ENCODE measurements at places on chromosomes 11 and 22.

- DNase-seq = peak; percentile 36
Observed at GRCh38 chr11:33701302-33702230, 940 bp upstream of the C11orf91 start.

DNA sequence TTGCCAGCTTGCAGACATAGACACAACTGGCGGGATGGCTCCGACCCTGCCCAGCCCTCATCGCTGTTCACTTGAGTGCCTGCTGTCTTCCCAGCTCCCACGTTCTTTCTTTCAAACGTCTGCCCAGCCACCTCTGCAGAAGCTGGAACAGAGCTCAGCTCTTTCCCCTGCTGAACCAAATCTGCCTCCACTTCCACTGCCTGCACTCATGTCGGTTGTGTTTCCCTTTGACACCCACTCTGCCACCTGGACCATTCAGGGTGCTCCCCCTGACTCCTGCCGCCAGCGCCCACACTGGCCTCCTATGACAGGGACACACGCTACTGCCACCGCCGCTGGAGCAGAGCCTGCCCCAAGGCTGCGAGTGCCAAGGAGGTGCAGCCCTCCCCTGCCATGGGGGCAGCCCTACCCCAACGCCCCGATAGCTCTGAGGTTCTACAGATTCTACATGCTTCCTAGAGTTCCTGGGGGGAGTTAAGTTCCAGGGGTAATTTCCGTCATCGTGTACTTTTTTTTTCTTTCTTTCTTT, 37.9 kb downstream of the TST start:
- DNase-seq = no peak

DNA sequence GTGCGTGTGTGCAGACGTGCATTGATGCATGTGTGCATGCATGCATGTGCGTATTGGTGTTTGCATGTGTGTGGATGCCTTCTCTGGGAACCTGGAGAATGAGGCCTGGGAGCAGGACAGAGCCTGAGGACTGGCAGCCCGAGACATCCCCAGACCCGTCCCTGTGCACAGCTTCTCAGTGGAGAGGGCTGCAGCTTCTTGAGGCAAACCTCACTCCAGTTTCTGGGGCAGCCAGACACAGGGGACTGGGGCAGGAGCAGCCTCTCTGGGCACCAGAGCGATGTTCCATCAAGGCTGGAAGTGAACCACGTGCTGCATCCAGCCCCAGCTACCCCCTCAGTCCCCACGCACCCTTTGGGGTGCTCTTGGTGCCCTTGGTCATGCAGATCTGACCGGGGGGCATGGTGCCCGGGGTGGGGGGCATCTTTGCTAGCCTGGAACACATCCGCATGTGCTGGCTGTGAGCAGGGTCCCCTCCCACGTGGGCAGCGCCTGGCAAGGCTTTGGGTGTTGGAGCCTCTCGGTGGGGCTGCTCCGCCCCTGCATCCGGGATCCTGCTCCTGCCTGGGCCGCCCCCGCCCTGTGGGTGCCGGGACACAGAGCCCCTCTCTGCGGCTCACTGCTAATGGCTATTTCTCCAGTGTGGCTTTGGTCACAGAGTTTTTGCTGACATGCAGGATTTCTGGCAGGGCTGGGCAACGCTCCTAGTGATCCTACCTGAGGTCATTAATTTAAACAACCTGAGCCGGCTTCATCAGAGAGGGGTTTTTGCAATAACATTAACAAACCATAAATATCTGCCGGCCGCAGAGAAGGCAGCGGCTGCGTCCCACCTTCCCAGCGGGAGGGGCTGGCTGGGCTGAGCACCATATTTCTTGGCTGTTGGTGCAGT, 434.7 kb downstream of the TBC1D22A start:
- DNase-seq = no peak

GRCh38 chr11:116558504-116559211, 214.1 kb downstream of the BUD13 start:
- no peak for DNase-seq

GRCh38 chr22:40234658-40235057, 56.9 kb downstream of the TNRC6B start:
- DNase-seq = no peak

- no peak for DNase-seq
Observed at GRCh38 chr22:21681566-21682370, 16.0 kb downstream of the PPIL2 start.

Data from C1 segment of cervical spinal cord (tissue), 14 donors.